AG04450 (cell line): ENCODE measurements at places on chromosomes 3 and 15. TPM values are rescaled to one million over a fixed set of nuclear protein-coding genes. Genes with fewer than 3 reads are reported as not detected.

DNA sequence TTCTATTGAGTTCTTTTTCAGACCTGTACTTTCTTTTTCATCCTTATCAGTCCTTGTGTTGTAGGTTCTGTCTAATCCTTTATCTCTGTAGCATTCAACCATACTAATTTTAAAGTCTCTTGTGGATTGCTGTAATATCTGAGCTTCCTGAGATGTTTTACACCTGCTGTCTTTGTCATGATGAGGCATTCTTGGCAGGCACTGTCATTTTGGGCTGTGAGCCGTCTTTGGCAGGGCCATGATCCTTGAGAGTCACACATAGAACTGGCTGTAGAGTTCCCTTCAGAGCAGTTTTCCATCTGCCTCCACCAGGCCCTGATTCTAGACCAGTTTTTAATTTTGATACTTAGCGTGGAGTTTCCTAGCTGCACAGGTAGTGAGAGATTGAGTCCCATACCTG lies 6.7 kb downstream of the EFCC1 start:
- no peak for DNase-seq

DNA sequence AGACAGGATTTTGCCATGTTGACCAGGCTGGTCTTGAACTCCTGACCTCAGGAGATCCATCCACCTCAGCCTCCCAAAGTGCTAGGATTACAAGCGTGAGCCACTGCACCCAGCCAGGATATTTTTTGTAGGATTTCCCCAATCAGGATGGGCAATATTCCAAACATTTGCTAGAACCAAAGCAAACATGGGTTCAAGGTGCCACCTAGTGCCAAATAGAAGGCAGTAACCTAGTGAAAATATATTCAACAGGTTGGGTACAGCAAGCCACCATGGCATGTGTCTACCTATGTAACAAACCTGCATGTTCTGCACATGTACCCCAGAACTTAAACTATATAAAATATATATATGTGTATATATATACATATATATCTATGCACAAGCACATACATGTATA lies 185.9 kb upstream of the CADM2 start:
- no peak for DNase-seq

DNA sequence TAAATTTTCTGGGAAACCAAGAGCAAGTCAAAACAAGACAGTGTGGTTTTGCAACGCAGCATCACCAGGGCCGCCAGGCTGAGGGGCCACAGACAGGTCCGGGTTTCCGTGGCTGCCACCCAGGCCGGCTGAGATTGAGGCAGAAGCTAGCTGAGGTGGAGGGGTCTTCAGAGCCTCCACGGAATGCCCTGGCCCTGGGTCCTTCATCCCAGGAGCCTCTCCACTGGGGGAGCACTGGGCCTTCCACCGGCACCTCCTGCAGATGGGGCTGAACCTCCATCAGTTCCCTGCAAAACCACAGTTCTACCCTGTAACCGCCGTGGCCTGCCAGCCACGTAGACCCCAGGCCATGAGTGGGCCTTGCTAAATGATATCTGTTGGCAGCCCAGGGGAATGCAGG lies 152.7 kb downstream of the CHSY1 start:
- DNase-seq, result no peak

GRCh38 chr3:13840456-13840855 lies 39.4 kb downstream of the WNT7A start:
- no peak for DNase-seq

DNA sequence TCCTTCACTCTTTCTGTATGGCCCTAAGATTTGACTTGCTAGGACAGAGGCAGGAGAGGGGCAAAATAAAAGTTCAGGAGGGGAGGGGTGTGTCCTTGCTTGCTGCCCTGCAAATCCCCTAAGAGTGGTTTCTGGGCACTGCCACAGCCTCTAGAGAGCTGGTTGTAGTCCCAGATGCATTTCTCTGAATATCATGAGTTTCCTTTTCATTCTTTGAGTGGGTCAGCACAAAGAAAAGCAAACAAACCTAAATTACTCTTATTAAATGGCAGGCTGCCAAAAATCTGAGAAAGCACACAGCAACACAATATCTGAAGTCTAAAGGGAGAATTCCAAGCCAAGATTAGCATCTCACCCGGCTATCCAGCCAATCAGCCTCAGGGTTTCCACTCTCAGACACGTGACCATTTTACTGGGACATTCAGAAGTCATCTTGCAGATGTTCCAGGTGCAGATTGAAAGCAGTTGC lies 919.3 kb downstream of the TUSC7 start:
- DNase-seq, result peak; percentile 53

DNA sequence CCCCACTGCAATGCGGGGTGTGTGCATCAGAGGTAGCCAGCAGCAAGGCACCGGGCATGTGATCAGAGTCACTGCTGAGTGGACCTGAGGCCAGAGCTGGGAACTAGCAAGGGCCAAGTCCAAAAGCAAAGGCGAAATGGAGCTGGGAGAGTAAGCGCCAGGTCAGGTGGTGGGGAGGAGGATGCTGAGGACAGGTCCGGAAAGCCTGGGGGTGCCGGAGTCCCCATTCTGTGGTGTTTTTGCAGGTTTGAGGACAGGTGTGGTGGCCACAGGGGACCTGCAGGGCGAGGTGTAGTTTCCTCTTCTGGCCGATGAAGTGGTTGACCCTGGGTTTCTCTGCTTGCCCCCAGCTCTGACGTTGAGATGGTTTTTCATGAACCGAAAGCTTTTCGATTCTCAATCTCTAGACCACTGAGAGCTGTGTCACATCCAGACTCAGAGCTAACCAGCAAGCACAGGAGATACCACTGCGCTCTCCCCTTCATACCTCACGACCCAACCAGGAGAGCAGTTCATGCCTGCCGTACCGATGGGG lies 35.0 kb upstream of the HES1 start:
- DNase-seq, result no peak

DNA sequence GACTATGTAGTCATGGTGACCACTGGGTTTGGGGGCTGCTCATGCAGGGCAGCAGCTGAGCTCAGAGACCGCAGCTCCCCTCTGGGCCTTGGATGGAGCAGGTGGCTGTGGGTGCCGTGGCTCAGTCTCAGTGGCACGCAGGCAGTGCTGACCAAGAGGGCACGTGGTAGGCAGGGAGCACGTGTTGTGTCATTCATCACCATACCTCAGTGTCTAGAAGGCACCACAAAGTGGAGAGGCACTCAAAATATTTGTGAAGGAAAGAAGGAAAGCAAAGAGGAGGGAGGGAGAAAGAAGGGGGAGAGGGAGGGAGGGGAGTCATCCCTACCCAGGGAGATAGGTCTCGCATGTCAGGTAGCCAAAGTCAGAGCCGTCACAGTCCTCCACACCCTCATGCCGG lies 26.1 kb downstream of the EAF1 start:
- DNase-seq, result no peak

DNA sequence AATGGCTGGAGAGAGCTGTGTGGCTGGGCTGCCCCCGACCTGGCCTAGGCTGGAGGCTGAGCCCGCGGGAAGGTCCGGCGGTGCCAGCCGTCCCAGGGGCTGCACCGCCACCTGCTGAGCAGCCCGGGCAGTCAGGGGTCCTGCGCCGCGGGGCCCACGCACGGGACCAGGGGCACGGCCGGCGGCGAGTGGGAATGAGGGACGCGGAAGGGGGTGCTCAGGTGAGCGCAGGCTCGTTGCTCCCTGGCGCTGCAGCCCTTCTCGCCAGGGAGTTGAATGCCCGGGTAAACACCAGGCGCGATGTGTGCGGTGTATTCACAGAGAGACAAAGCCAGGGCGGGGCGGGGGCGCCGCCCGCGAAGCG lies 666 bp upstream of the SEMA3F start:
- DNase-seq, result no peak

GRCh38 chr15:50150349-50150748 lies 31.3 kb upstream of the ATP8B4 start:
- no peak for DNase-seq

- DNase-seq, result no peak
Observed at GRCh38 chr3:72134989-72135451, 350.1 kb upstream of the PROK2 start.

GRCh38 chr15:25710184-25710583 lies 152.9 kb downstream of the ATP10A start:
- no peak for DNase-seq

GRCh38 chr3:11407644-11408043 lies 135.4 kb downstream of the ATG7 start:
- no peak for DNase-seq

- no peak for DNase-seq
Observed at GRCh38 chr3:32778389-32778788, 39.4 kb upstream of the TRIM71 start.

GRCh38 chr3:196207833-196208607 lies 3.2 kb downstream of the ZDHHC19 start:
- DNase-seq, result no peak

DNA sequence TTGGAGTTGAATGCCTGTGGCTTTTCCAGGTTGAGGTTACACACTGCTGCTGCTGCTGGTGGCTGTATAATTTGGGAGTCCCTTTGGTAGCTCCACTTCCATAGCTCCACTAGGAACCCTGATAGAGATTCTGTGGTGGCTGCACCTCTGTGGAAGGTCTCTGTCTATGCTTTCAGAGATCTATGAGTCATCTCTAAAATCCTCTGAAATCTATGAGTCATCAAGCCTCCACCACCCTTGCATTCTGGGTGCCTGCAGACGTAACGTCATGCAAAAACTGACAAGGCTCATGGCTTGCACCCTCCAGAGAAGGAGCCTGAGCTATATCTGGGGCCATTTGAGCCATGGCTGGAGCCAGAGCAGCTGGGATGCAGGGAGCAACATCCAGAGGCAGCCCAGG lies 1037.0 kb upstream of the CFAP20DC start:
- no peak for DNase-seq

- no peak for DNase-seq
Observed at GRCh38 chr15:64305261-64305660, 50.7 kb downstream of the CSNK1G1 start.

DNA sequence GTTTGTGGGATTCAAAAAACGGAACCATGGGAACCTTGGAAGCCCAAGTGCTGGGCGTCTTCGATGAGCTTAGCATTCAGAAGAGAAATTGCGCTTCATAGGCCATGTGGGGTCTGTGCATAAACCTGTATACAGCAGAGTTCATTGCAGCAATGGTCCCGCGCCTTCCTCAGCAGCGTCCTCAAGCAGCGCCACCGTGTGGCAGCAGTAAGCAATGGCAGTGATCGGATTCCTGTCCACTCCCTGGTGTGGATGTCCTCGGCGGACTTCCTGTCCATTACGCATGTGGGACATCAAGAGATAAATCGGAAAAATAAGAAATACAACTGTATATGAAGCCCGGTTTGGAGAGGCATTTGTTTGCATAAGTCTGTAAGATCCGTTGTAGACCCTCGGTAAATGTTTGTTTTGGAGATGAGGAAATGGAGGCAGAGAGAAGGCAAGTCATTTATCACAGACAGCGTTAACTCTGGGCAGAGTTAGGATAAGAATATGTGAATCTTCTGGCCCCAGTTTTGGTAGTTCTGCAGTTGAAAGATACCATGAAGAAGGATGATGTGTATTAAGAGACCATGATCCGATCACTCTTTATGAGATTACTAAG lies 57.7 kb downstream of the CNTN4 start:
- no peak for DNase-seq

- DNase-seq, result no peak
Observed at GRCh38 chr3:170863816-170864215, 6.2 kb downstream of the RPL22L1 start.

DNA sequence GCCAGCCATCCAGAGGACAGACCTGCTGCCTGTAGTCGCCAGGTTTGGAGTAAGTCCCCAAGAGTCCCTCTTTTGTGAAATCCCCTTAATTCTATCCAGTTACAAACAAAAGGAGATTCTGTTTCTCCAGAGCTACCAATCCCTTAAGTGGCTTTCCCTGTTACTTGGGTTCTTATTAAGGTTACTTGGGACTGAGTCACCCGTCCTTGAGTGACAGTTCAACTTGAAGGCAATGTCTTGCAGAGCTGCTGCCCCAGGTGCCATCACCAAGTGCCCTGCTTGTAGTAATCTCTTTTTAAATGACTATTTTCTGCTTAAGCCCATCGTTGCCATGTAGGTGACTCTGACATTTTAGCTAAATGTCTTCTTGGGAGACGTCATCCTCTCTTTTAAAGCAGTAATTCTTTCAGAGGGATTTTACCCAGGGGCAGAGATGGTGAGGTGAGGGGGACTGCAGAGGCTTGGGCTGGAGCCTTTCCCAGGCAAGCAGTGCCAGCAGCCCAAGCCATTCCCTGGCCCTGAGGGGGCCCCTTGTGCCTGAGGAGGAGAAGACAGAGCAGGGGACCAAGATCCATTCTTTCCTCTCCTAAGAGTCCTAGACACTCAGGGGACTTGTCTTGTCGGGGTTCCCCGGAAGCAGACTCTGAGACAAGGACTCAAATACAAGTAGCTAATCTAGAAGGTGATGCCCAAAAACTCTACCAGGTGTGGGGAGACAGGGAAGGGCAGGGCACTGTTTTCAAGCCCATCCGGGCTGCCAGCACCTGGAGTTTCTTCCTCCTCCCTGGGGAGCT lies 253.7 kb downstream of the PLCL2 start:
- no peak for DNase-seq

GRCh38 chr3:89558711-89559110 lies 451.3 kb downstream of the EPHA3 start:
- no peak for DNase-seq

- no peak for DNase-seq
Observed at GRCh38 chr3:196498297-196498696, 5.3 kb downstream of the RNF168 start.

- no peak for DNase-seq
Observed at GRCh38 chr3:193959861-193960260, 176.1 kb upstream of the HES1 start.

DNA sequence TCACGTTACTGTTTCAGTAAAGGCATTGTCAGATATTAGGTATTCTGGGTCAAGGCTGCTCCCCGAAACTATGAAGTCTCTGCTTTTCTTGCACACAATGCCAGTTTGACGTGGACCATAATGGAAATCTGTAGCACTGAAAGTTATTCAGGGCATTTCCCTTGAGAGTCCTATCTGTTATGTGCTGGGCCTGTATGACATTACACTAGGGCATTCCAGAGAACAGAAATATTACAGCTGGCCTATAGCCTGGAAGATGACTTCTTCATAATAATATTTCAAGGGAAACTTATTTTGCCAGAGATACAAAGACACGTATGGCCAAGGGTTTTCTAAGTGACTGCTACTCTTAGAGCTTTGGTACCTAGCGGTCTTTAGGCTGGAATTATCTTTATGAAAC lies 613.6 kb upstream of the CBLB start:
- DNase-seq, result no peak

- DNase-seq, result peak; percentile 73
Observed at GRCh38 chr15:74040109-74040850, 42.1 kb downstream of the GOLGA6A start.

The LYZL4 gene
- polyA plus RNA-seq, result not detected in 2 replicates

The AZI2 gene
- 119 and 164 TPM in 2 replicates for polyA plus RNA-seq

The C2CD4A gene
- polyA plus RNA-seq, result not detected in 2 replicates

The DUOXA1 gene
- not detected in 2 replicates for polyA plus RNA-seq

The BUB1B gene
- polyA plus RNA-seq, result 8.2 and 9.0 TPM in 2 replicates

The SPTSSB gene
- not detected in 2 replicates for polyA plus RNA-seq

The TTLL13 gene
- polyA plus RNA-seq, result 0.04 and 0.07 TPM in 2 replicates

The NKTR gene
- 40.2 and 56.2 TPM in 2 replicates for polyA plus RNA-seq

The CHRFAM7A gene
- polyA plus RNA-seq, result 0.09 TPM in 1 of 2 replicates, not detected in the other

The SNRPN gene
- polyA plus RNA-seq, result 254 and 282 TPM in 2 replicates

The GMNC gene
- 0.02 TPM in 2 replicates for polyA plus RNA-seq

The LSAMP gene
- 24.1 and 25.1 TPM in 2 replicates for polyA plus RNA-seq

The TMEM108 gene
- polyA plus RNA-seq, result 0.52 and 0.63 TPM in 2 replicates

The CACNA2D3 gene
- 0.24 and 0.32 TPM in 2 replicates for polyA plus RNA-seq

The PRR23E gene
- not detected in 2 replicates for polyA plus RNA-seq

The ZNF80 gene
- not detected in 2 replicates for polyA plus RNA-seq
